ENCODE measurements at places on chromosomes 12 and 14. TPM values are rescaled to one million over a fixed set of nuclear protein-coding genes. Genes with fewer than 3 reads are reported as not detected.

DNA sequence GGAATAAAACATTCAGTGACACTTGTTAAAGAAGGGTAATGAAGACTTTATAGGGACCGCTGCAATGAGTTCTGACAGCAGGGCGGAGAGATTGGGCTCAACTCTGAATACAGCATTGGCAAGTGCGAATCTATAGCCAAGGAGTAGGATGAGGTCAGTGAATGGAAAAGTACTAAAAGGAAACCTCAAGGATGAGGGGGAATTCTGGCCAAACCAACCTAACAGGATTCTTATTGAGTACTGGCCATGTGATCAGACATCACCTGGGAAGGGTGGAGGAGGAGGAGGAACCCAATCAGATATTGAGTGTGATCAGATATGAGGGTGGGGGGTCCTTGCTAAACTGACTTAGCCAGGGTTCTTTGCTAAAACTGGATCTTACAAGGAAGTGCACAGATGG, 31.0 kb downstream of the DRAM1 start:
- DNase-seq: no peak

- DNase-seq: no peak
Observed at GRCh38 chr12:23830210-23830609, 119.3 kb downstream of the SOX5 start.

DNA sequence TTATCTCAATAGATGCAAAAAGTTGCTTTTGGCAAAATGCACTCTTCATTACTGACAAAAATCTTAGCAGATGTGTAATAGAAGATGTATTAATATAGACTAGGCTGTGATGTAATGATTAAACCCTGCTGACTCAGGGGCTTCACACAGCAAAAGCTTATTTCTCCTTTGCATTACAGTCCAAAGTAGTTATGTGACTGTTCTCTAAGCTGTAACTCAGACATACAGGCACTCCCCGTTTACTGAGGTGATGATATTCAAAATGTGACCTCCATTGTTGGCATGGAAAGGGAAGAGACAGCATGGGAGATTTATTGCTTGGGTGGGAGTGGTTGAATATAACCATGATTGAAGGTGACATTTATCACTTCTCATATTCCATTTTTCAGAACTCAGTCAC, 331.5 kb downstream of the SNAPC1 start:
- no peak for DNase-seq

GRCh38 chr12:96427269-96427729, 27.1 kb upstream of the CDK17 start:
- peak; percentile 16 for DNase-seq

- DNase-seq: no peak
Observed at GRCh38 chr12:3182426-3182825, 105.2 kb downstream of the TSPAN9 start.

RFLNA gene
- total RNA-seq: 13.3 TPM

All from endothelial cell (in vitro differentiated cells).